Fibroblast of villous mesenchyme (primary cell): ENCODE measurements at places on chromosomes 2 and 18. TPM values are rescaled to one million over a fixed set of nuclear protein-coding genes. Genes with fewer than 3 reads are reported as not detected.

GPAT2 gene
- total RNA-seq = 1.9 and 3.5 TPM in 2 replicates

IWS1 gene
- total RNA-seq = 35.1 and 42.7 TPM in 2 replicates

RGPD4 gene
- total RNA-seq = not detected in 2 replicates

MYOM1 gene
- total RNA-seq = 0.32 and 0.86 TPM in 2 replicates

SPAST gene
- total RNA-seq = 20.6 and 31.5 TPM in 2 replicates

CRYBA2 gene
- 1.3 TPM in 1 of 2 replicates, not detected in the other for total RNA-seq

USP40 gene
- total RNA-seq = 28.3 and 48.8 TPM in 2 replicates

TDRD15 gene
- total RNA-seq = not detected in 2 replicates

TLX2 gene
- total RNA-seq = not detected in 2 replicates

RMDN2 gene
- 5.8 and 9.5 TPM in 2 replicates for total RNA-seq

TRABD2A gene
- 1.3 and 1.7 TPM in 2 replicates for total RNA-seq

SERPINB12 gene
- total RNA-seq = not detected in 2 replicates

RNU2-63P gene
- total RNA-seq = under 0.01 TPM in 1 of 2 replicates, not detected in the other

ALK gene
- not detected in 2 replicates for total RNA-seq

ASPRV1 gene
- under 0.01 and 0.43 TPM in 2 replicates for total RNA-seq

IL1R2 gene
- total RNA-seq = 0.32 TPM in 1 of 2 replicates, not detected in the other

PTH2R gene
- 0.43 and 0.64 TPM in 2 replicates for total RNA-seq

UGT1A10 gene
- total RNA-seq = not detected in 2 replicates

DHRS9 gene
- under 0.01 TPM in 1 of 2 replicates, not detected in the other for total RNA-seq

VWA3B gene
- not detected in 2 replicates for total RNA-seq

POTEJ gene
- total RNA-seq = not detected in 2 replicates

CCDC85A gene
- total RNA-seq = 2.3 and 5.2 TPM in 2 replicates

FBLN7 gene
- total RNA-seq = 1.3 and 6.1 TPM in 2 replicates

MAP3K20 gene
- total RNA-seq = 90.2 and 136 TPM in 2 replicates

GCG gene
- not detected in 2 replicates for total RNA-seq

RFX8 gene
- total RNA-seq = 0.97 and 1.7 TPM in 2 replicates

MPP4 gene
- 5.2 and 5.5 TPM in 2 replicates for total RNA-seq

CHRNG gene
- not detected in 2 replicates for total RNA-seq

NEU4 gene
- not detected in 2 replicates for total RNA-seq

SLC23A3 gene
- total RNA-seq = 0.64 and 0.86 TPM in 2 replicates

GCKR gene
- total RNA-seq = 0.32 TPM in 1 of 2 replicates, not detected in the other

GPD2 gene
- total RNA-seq = 44.5 and 63.9 TPM in 2 replicates

LRRTM1 gene
- total RNA-seq = not detected in 2 replicates

TRIM54 gene
- not detected in 2 replicates for total RNA-seq

AMER3 gene
- not detected in 2 replicates for total RNA-seq

RAB6C gene
- total RNA-seq = under 0.01 TPM in 1 of 2 replicates, not detected in the other

GLI2 gene
- 22.5 and 28.3 TPM in 2 replicates for total RNA-seq

IL36A gene
- total RNA-seq = not detected in 2 replicates

KIDINS220 gene
- 77.0 and 91.5 TPM in 2 replicates for total RNA-seq
